Endothelial cell (in vitro differentiated cells): ENCODE measurements at places on chromosomes 7 and 10.

DNA sequence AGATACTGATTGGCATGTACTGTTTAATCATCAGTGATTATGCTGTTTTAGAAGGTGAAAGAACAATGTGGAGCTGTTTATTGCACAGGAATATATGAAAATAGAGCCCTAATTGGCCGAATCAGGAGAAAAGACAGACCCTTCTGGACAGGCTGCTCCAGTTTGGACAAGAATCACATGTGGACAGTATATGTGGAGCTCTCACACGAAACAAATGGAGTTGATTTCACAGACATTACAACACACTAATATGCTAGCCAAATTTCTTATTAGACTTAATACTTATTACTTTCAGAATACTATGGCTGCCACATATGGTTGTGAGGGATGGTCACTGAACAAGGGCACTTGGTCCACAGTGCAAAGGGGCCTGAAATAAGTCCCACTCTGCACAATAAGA, 15.5 kb downstream of the TWIST1 start:
- DNase-seq, result no peak

- DNase-seq, result no peak
These were observed 419.9 kb downstream of the ARL4A start for GRCh38 chr7:13107291-13107690.

GRCh38 chr7:29884399-29885272, 78.3 kb downstream of the WIPF3 start:
- no peak for DNase-seq

GRCh38 chr7:150586068-150586784, 19.0 kb downstream of the GIMAP4 start:
- DNase-seq, result no peak

DNA sequence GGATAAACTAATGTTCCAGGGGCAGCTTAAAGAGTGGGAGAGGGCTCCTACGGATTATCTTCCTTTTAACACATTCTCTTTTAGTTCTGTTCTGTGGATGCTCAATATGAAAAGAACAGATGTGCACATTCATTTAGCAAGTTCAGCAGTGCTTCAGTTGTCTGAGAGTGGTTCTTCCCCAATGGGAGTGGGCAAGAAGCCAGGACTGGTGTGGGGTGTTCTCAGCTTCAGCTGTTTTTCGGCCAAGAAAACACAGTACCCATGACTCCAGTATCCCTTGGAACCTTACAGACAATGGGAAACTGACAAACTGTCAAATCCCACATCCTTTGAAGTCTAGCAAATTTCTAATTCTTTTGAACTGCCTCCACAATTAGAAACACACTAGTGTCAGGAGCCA, 71.5 kb upstream of the LRRC17 start:
- DNase-seq, result no peak

- no peak for DNase-seq
These were observed 22.3 kb downstream of the KCP start for GRCh38 chr7:128888039-128888755.

- no peak for DNase-seq
These were observed 906.8 kb downstream of the CNTNAP2 start for GRCh38 chr7:147023440-147023839.

DNA sequence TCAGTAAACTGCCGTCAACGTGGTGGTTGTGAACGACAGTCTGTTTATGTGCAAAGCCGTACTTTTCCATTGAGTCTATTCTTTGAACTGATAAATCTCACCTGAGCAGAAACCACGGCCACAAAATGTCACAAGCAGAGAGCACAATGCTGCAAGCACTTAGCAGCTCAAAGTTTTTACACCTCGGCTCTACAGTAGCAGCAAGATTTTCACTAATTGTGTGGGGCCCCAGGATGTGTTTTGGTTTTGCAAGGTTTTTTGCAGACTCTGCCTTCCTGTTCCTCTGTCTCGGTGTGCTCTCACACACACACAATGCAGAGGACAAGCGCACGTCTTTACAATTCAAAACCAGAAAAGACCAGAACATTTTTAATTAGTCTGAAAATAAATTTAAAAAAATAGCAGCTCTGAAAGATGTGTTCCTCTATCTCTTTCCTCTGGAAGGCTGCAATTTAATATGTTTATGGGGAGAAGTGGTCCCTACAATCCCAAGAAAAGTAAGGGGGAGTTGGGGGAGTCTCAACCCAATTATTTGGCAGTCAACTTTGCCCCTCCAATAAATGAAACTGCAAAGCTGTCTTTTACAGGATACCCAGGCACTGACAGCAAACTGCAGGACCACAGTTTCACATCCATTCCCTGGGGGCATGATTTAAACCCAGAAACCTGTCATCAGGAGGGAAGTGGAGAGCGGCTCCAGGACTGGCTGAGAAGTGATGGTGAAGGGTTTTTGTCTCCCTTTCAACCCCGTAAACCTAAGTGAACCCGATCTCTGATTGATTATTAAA, 73.8 kb upstream of the SFMBT2 start:
- DNase-seq, result no peak

GRCh38 chr7:71457021-71457420, 325.1 kb downstream of the GALNT17 start:
- no peak for DNase-seq

DNA sequence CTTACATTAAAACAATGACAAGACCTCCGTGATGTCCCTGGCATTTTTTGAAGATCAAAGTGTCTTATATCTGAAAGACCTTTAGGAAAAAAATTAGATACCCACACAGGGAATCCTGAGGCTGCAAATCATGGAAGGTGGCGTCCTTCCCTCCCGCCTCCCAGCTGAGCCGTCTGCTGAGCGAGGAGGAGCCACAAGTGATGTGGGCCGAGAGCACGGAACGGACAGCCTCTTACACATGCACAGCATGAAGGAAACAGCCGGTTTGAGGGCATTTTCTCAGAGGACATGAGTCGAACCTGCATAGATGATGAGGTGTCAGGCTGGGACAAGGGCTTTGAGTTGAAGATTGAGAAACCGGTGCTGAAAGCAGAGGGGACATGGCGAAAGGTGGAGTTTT, 163.3 kb downstream of the ADARB2 start:
- DNase-seq, result no peak

DNA sequence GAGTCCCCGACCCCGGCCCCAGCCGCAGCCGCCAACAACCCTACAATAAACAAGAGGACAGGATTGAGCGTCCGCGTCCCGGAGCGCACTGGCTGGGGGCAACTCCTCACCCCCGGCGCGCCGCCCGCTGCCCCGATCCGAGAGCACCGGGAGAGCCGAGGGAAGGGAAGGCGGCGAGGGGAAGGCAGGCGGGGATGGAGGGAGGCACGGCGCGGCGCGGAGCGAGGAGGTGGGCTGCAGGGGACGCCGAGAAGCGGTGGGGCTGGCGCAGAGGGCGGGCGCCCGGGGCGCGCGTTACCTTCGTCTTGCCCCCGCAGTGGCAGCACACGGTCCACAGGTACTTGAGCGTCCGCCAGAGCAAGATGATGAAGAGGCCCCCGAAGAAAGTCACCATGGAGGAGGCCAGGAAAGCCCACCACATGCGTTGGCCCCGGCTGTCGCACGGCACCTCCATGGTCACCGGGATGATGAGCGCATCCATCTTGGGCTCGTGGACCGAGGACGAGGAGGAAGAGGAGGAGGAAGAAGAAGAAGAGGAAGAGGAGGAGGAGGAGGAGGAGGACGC, 559 bp downstream of the KCNMA1 start:
- peak; percentile 18 for DNase-seq

GRCh38 chr10:101303087-101303703, 50.8 kb upstream of the BTRC start:
- no peak for DNase-seq

GRCh38 chr7:135970682-135971365, 6.3 kb downstream of the MTPN start:
- no peak for DNase-seq

DNA sequence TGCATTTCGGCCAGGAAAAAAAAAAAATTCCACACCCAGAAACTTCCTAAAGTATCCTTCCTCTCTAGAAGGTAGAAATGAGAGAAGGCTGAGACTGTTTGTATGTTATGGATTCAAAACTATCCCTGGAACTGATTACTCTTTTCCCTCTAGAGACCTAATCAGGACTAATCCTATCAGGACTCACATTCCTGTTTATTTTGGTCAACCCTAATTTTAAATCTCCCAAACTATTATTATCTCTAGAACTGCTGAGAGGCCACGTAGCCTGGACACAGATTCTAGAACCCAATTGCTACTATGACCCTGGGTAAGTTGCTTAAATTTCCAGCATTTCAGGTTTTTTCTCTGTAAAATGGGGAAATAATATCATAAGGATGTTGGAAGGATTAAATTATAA, 346.8 kb upstream of the MEOX2 start:
- no peak for DNase-seq

- DNase-seq, result no peak
These were observed 375.5 kb upstream of the LRRTM3 start for GRCh38 chr10:66550351-66550750.

- no peak for DNase-seq
These were observed 3.8 kb upstream of the CAV2 start for GRCh38 chr7:116495736-116496135.

- no peak for DNase-seq
These were observed 102.2 kb downstream of the CELF2 start for GRCh38 chr10:11119843-11120242.

- no peak for DNase-seq
These were observed 3.7 kb upstream of the HOXA7 start for GRCh38 chr7:27160145-27160545.

- no peak for DNase-seq
These were observed 112.6 kb downstream of the PRKAG2 start for GRCh38 chr7:151764056-151764920.
